CMK (cell line): ENCODE measurements at places on chromosomes 16 and 17.

- no peak for DNase-seq
Observed at GRCh38 chr17:78798695-78799559, 16.9 kb upstream of the CYTH1 start.

DNA sequence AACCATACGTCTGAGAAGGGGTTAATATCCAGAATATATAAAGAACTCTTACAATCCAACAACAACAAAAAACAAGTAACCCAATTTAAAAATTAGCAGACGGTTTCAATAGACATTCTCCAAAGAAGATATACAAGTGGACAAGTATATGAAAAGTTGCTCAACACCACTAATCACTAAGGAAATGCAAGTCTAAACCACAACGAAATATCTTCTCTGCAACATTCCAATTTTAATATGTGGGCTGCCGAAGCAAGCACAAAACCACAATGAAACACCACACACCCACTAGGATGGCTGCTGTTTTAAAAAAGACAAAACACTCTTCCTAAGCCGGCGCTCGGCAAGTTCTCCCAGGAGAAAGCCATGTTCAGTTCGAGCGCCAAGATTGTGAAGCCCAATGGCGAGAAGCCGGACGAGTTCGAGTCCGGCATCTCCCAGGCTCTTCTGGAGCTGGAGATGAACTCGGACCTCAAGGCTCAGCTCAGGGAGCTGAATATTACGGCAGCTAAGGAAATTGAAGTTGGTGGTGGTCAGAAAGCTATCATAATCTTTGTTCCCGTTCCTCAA, 5.9 kb upstream of the SLC13A2 start:
- DNase-seq, result no peak

GRCh38 chr17:63454915-63455314, 8.8 kb upstream of the CYB561 start:
- no peak for DNase-seq

- DNase-seq, result no peak
Observed at GRCh38 chr17:82013772-82014321, 8.8 kb downstream of the CENPX start.
